NCI-H1092 (cell line): ENCODE measurements at places on chromosomes 2 and 18.

DNA sequence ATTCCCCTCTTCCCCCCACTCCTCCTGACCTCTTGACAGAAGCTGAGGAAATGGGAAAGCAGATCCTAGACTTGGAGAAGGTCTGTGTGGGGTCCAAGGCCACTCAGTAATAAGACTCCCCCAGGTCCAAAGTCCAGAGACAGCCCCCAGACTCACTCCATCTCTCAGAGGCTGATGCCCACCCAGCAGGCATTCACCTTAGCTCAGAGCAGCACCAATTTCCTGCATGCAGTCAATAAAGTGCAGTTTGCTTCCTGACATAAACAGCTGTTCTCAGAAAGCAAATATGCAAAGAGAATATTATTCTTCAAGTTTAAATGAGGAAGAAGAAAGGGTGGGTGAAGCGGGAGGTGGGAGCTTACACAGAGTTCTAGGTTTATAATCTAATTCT lies 84.1 kb upstream of the RTN4 start:
- no peak for DNase-seq

- DNase-seq = no peak
These were observed 9.7 kb downstream of the LRRTM4 start for GRCh38 chr2:77512507-77512906.

DNA sequence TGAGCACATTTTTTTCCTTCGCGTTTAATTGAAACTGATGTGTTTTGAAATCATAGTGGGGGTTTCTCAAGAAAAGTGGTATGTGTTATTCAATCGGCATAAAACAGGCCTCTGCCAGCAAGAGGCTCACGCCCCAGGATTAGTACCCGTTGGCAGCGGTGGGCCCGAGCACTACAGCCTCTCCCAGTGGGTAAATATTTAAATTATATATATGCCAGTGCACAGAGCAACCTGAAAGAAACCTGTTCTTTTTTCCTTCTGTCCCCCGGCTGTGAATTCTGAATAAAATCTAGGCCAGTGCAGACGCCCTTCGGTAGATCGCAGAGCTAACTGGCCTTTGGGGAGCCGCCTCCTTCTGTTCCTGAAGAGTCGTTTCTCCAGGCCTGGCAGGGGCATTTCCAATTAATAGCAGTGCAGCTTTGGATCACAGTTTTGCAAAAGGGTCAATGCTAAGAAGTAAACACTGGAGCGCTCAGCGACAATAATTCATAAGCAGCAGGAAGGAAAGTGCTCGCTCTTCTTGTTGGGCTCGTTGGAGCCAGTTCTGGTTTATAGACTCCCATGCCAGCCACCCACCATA lies 202.8 kb upstream of the SALL3 start:
- DNase-seq = no peak

DNA sequence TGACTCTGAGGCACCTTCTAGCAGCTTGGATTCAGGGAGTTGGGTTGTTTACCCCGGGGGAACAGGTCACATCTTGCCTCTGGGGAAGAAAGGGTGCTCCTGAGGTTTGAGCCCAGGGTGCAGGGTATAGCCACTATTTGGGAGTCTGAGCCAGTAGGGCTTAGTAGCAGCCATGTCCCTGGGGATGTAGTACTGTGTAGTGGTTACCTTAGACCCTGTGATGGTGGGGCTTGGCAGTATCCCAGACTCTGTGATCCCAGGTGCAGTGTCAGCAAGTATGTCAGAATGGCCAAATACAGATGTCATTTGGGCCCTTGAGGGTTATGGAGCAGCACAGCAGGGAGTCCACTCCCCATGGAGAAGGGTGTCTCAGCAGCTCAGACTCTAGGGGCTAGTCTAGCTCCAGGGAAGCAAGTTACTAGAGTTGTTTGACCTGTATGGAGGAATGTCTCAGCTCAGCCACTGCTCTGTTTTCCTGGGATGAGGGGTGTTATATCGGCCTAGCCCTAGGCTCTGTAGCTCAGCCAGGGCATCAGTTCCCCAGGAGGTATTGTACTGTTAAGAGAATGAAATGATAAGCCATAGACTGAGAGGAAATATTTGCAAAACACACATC lies 151.3 kb downstream of the UBR3 start:
- DNase-seq = peak; percentile 0

DNA sequence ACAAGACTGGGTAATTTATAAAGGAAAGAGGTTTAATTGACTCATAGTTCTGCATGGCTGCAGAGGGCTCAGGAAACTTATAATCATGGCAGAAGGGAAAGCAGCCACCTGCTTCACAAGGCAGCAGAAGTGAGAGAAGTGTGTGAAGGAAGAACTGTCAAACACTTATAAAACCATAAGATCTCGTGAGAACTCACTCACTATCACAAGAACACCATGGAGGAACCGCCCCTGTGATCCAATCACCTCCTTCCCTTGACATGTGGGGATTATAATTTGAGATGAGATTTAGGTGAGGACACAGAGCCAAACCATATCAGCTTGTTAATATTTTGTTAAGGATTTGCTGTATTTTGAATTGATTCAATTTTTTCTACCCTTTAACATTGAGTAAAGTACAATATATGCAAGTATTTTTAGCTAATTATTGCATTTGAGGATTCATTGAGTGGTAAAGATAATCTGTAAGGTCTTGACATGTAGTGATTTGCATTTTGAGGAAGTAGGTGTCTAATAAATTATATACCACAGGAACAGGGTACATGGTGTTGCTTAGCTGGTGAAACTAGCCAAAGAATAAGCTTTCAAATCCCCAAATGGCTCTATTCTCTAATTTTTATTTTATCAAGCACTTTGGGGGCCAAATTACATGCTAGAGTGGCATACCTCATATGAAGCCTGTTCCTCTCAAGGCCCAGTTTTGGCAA lies 3.9 kb upstream of the C2orf69 start:
- no peak for DNase-seq

DNA sequence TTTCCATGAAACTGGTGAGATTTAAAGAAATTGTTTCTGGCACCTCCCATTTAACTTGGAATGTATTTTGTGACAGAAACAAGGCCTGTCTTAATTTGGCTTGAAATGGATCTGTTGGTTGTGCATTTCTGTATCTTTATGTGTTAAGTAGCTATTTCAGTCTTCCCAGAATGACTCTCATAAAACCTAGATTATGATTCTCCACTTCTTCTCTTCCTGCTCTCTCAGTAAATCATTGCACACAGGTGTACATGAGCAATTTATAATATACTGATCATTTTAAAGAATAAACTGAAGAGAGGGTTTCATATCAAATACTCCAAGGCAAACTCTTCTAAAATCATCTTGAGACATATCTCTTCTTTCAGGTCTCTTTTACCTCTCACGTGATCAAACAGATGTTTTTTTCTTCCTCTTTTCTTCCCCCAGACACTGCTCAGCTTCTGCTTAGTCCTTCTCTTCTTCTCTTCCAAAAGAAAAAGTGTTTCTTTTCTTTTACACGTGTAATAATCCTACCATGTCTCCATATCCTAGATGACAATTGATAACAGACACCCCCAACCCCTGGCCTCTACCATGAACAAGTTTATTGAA lies 112.0 kb downstream of the PPP1R1C start:
- DNase-seq = no peak

GRCh38 chr2:227503433-227504406 lies 31.8 kb downstream of the AGFG1 start:
- no peak for DNase-seq

- DNase-seq = no peak
These were observed 680.8 kb downstream of the NYAP2 start for GRCh38 chr2:226080334-226080733.

GRCh38 chr2:165008730-165009315 lies 53.5 kb upstream of the SLC38A11 start:
- DNase-seq = no peak

DNA sequence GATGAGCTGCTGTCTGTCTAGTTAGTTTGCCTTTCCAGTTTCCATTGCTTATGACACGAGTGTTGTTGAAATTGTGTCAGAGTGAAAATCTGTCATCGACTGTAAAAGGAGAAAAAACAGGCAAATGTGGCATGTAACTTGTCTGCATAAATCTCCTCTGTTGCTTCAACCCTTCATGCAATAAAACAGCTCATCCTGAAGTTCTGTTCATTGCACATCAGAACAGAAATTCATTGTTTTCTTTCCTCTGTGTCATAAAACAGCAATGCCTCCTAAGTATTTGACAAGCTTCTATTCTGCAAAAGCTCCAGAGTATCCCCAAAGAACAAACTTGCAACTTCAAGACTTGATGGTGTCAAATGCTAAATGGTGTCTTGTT lies 432.1 kb downstream of the MEIS1 start:
- DNase-seq = no peak

DNA sequence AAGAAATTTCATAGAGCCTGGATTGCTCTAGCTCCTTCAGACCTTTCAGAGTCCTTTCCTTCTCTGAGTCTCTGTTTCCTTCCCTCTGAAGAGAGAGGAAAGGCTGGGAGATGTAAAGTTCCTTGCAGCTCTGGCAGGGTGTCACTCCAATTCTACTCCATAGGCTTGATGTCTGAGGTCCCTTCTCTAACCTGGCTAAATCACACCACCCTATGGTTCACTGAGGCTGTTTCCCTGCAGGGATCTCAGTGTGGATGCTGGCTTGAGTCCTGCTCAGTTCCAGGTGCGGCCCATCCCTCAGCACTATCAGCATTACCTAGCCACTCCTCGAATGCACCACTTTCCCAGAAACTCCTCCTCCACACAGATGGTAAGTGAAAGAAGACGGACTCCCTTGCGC lies 209.7 kb downstream of the LOXHD1 start:
- DNase-seq = no peak
